ENCODE measurements at places on chromosomes 12 and 14. TPM values are rescaled to one million over a fixed set of nuclear protein-coding genes. Genes with fewer than 3 reads are reported as not detected.

DNA sequence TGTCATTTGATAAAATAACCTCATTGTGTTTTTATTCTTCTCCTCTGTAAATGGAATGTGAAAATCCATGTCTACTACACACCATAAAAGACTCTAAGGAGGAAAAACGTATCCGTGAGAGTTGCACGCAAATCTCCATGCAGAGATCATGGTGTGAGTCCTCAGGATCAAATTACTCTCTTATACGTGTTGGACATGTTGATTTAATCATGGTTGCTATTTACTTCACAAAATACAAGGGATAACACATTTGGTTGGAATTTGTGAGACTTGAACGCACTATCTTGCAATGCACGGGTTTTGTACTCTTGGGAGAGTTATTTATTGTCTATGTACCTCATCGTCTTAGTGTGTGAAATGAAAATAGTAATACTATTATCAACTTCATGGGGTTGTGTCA is 128.0 kb upstream of the RASSF8 start:
- DNase-seq = no peak

- no peak for DNase-seq
Measured at GRCh38 chr12:123384318-123384993, 524 bp downstream of the KMT5A start.

GRCh38 chr12:120216742-120217605 is 16.1 kb upstream of the RPLP0 start:
- no peak for DNase-seq

DNA sequence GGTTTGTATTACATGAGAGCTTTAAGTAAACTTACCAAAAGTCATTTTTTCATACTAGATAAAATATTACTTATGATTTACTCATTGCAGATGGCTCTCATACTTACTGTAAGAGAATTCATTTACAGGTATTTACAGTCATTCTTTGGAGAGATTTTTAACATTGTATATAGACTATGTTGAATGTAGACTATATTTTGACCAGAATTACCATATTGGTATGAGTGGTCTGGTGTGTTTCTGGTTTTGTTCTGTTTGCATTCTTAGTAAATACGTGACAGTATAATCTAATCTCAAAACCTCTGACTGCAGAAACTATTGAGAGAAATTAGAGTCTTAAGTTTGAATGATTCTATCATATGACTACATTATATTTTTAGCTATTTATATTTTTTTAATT is 91.1 kb downstream of the USP15 start:
- DNase-seq = no peak

GRCh38 chr12:5369298-5369697 is 62.6 kb upstream of the NTF3 start:
- DNase-seq = no peak

DNA sequence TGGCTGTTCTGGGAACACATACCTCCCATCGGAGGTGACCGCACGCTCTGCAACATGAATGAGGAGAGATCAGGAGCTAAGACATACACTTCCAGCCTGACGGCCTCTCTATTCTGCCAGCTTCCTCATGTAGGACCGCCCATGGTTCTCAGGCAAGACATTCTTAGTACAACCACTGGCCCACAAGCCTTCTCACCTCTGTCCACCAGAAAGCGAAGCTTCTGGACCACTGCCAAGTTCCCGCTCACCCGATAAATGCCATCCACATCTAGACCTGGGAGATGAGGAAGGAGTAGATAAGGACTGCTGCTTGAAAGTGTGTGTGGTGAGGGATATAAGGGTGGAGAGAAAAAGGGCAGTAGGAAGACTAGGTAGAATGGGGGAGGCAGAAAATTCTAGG is 5.2 kb downstream of the ARHGAP9 start:
- DNase-seq = no peak

DNA sequence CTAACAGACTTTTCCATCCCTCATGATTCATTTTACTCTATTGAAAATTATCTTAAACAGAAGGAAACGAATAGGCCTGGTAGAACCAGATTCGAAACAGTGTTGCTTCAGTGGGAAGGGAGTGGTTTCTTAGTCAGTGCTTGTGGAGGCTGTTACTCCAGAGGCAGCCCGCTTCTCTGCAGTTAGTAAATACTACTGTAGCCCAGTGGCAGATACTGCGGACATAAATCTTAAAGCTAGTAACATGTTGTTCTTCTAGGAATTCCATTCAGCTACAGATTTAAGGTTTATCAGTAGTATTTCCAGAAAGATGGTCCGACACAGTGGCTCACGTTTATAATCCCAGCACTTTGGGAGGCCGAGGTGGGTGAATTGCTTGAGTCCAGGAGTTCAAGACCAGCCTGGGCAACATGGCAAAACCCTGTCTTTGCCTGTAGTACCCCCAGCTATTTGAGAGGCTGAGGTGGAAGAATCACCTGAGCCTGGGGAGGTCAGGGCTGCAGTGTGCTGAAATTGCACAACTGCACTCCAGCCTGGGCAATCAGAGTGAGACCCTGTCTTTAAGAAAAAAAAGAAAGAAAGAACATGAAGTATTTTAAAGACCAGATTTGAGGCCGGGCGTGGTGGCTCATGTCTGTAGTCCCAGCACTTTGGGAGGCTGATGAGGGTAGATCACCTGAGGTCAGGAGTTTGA is 45.9 kb downstream of the DIP2B start:
- DNase-seq = no peak

GRCh38 chr14:48936362-48936761 is 649.8 kb downstream of the RPS29 start:
- DNase-seq = no peak

- DNase-seq = no peak
Measured at GRCh38 chr12:79357048-79357447, 333.7 kb downstream of the PAWR start.

- DNase-seq = no peak
Measured at GRCh38 chr14:99150236-99150635, 121.8 kb downstream of the BCL11B start.

DNA sequence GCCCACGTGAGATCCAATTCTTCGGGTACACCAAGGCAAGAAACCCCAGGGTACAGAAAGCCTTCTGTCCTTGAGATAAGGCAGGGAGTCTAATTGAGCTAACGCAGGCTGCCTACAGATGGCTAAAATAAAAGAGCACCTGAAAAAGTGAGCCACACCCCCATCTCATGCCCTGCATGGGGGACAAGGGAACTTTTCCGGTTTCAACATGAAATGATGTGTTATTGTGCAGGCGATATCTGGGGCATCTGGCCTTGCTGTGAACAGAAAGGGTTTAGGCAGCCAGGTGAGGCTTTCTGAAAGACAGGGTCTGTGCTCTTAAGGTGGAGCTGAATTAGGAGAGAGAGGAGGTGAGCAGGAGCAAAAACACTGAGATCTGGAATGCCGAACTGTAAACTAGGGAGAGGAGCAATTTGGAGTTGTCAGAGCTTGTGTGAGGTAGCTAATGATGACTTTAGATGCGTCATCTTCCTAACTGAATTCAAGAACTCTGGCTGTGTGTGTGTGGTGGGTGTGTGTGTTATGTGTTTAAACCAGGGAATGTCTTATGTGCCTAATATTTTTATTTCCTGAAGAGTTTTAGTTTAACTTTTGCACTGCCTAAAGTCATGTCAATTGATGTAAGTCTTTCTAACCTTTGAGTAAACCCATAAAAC is 20.1 kb upstream of the LDHB start:
- no peak for DNase-seq

DNA sequence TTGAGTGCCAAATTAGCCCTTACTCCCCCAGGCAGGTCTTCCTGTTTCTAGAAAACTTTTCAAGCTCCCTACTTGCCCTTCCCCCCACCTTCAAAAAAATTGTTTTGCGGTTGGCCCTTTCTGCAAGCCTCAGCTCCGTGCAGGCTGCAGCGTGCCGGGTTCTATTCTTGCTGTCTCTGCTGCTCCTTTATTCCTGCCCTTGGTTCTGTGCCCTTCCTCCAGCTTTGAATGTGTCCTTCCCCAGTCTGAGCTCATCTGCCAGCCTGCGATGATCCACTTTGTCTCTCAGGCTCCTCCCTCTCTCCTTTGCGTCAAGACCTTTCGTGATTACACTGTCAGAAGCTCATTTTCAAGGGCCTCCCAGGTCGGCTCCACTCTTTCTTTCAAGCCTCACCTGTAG is 98.6 kb downstream of the IRF2BPL start:
- DNase-seq = no peak

DNA sequence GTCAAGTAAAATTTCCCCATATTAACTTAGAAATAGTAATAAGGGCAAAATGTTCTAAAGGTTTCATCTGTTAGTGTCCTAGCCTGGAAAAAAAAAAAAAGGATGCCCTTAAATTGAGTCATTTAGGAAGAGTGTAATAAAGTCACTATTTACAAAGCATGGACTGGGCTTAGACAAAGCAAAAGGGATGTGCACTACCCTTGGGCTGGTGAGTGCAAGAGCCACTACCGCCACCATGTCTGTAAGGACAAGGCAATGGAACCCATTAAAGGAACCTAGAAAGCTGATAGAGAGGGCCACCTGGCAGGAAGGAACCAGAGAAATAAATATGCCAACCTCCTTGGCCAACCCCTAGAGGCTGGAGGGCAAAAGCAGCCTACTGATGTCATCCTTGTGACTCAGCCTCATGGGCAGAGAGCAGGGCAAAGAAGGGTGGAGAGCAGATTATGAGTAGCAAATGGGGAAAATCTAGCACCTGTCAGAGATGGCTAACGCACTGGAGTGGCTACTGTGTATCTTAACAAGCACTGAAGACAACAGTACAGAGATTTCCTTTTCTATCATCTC is 59.5 kb upstream of the FUT8 start:
- DNase-seq = peak; percentile 51

- no peak for DNase-seq
Measured at GRCh38 chr14:68749487-68750475, 43.1 kb downstream of the ZFP36L1 start.

GRCh38 chr12:76784600-76785051 is 20.7 kb downstream of the ZDHHC17 start:
- no peak for DNase-seq

GRCh38 chr12:114895081-114895480 is 211.1 kb upstream of the TBX3 start:
- DNase-seq = no peak

GRCh38 chr12:57104292-57104910 is 6.8 kb downstream of the STAT6 start:
- DNase-seq = no peak

DNA sequence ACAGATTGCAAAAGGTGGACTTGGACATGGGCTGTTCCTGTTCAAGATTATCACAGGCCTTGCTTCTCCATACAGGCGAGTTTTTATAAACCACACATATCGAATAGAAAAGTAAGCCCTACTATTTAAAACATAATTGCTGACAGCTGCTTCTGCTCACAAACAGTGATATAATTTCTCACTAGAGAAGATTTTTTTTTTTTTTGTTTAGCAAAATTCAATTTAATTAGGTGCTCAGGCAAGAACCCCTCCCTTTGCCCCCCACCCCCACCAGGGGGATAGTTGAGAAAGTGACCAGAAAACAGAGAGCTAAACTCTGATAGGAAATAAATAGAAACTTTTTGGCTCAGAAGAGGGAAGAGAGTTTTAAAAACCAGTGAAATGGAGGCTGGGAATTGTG is 132.8 kb upstream of the CRY1 start:
- no peak for DNase-seq

- DNase-seq = no peak
Measured at GRCh38 chr12:14836336-14837210, 6.8 kb downstream of the ART4 start.

- peak; percentile 41 for DNase-seq
Measured at GRCh38 chr14:39265033-39265432, 31.3 kb downstream of the MIA2 start.

DNA sequence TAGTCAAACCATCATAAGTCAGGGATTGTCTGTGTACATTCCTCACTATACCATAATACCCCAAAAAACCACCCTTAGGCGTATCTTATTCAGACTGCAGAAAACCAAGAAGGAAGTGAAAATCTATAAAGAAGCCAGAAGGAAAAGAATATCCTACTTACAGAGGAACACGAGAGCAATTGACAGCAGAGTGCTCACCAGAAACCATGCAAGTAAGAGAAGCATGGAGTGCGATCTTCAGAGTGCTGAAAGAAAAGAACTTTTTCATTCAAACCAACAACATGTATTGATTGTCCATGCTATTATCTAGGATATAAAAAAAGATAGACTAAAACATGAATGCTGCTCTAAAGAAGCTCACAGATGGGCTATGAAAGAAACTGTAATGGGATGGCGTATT is 50.8 kb downstream of the STXBP6 start:
- DNase-seq = no peak

- no peak for DNase-seq
Measured at GRCh38 chr12:87376722-87377121, 652.5 kb downstream of the C12orf50 start.

GRCh38 chr12:20309504-20310148 is 58.7 kb upstream of the PDE3A start:
- DNase-seq = no peak

DNA sequence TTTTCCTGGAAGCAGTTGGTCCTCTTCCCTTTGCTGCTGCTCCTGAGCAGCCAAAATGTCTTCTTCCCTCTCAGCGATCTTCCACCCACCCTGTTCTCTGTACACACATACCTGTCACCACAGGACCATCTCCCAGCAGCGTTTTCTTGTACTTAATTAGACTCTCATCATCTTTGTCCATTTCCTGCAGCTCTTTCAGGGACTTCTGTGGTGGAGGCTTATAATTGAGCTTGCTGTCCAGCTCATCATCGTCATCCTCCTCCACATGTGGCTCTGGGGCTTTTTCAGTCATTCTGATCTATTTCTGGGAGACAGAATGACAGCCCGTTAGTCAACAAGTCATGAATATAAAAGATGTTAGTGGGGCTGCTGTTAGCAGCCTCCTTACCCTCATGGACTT is 11.0 kb downstream of the ARHGDIB start:
- no peak for DNase-seq

DNA sequence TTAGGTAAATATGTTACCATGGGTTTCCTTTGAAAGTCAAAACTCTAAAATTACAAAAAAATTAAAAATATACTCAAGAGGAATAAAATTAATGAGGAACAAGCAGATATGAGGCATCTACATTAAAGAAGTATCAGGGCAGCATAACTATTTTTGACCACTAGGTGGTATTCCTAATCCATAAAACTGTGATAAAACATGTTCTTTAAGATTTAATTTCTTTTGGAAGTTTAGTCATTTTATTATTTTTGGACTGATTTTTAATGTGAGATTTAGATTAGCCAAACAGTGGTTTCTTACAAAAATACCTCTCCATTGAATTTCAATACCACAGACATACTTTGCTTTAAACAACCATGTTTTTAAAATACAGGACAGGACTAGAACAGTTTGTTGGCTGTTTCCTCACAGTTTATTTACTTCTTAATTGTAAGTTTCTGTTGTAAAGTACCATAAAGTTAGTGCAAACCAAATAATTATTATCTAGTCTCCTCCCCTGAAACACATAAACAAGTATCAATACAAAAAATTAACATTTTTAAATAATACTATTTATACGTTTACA is 49.8 kb downstream of the NTS start:
- peak; percentile 21 for DNase-seq

- no peak for DNase-seq
Measured at GRCh38 chr12:15910468-15910863, 666 bp upstream of the DERA start.

Gene TMCC3
- total RNA-seq = 4.5 TPM

Gene TAS2R14
- 1.9 TPM for total RNA-seq

Gene APOLD1
- 3.9 TPM for total RNA-seq

Gene ARHGEF25
- 3.6 TPM for total RNA-seq

Gene STRN3
- 43.4 TPM for total RNA-seq

Gene LRP1-AS
- total RNA-seq = not detected

Gene TM7SF3
- 46.5 TPM for total RNA-seq
